ENCODE measurements at places on chromosomes 3 and 15.

DNA sequence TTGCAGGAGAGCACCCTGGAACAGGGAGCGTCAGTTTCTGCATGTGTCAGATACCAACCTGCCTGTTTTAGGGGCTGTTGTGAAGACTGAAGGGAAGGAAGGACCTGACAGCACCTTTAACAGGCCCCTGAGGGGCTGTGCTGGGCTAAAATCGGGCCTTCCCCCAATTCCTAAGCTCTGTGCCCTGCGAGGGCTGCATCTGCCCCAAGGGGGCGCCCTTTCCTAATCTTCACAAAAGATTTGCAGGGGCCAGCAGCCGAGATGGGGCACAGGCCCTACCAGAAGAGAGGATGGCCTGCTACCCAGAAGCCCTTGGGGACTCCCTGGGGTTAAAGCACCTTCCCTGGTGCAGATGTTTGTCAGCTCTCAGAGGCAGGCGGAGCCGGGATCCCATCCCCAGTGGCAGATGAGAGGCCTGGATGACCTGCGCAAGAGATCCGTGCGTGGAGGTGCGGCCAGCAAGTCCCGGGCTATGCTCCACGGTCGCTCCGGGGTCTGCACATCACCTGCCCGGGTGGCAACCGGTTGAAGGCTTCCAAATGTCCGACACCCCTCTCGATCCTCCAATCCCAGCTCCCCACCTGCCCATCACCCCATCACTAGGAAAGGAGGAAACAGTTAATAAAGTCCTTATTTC, 53.6 kb downstream of the RHCG start:
- DNase-seq = peak; percentile 7

DNA sequence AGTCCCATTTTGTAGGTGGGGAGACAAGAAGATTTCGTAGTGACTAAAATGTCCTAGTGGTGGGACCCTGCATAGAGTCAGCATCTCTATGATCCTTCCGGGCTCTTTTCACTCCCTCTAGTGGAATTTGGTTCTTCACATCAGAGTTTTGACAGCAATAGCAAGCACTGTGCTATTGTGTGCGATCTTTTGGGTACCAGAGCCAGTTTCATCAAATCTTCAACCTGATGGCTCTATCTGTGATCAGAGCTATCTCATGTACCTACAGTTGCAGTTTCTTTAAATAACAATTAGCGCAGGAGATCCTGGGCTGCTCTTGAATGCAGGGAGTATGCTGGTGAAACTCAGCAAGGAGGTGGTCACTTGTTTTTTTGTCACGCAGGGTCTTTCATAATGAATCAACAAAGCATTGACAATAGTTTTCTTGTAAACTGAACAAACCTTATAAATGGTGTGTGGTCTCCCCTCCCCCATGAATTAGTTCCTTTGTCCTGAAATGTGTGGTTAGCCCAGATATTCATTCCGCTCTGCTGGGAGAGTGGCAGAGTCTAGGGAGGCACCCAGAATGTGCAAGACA, 257.2 kb upstream of the SOX2 start:
- no peak for DNase-seq

DNA sequence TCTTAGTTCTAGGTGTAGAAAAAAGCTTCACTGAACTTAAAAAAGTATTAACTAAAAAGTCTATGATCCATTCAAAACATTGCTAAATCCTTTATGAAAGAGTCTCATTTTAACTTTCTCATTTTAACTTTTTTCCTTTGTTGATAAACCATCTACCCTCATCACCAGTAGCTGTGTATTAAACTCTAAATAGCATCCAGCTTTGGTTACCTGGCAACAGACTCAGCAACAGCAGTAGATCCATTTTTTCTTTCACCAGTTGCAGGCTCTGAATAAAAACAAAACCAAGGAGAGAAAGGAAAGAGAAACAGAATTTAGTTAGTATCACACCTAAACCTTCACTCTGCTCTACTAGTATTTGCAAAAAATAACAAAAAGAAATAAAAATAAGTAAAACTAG, 51.6 kb downstream of the TP53BP1 start:
- no peak for DNase-seq

- no peak for DNase-seq
These were observed 559.8 kb upstream of the CBLB start for GRCh38 chr3:106428565-106428994.

DNA sequence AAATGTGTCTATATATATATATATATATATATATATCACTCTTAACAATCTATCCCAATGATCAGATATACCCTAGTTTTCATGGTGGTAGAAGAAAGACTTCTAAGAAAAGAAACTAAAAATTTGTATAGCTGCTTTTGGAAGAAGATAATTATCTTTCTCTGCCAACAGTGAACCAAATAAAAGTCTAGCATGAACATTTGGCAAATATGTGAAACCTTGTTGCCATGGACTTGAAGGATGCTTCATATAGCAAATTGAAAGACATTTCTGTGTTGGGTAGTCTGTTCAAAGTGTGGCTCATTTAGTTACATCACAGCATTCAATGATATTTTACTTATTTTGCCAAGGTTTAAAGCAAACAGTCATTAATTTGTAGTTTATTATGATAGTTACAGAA, 219.9 kb upstream of the NECTIN3 start:
- no peak for DNase-seq

- DNase-seq = no peak
These were observed 12.4 kb downstream of the CACNA2D3 start for GRCh38 chr3:54134713-54135112.

- DNase-seq = peak; percentile 17
These were observed 87.4 kb downstream of the THSD4 start for GRCh38 chr15:71202712-71203111.

DNA sequence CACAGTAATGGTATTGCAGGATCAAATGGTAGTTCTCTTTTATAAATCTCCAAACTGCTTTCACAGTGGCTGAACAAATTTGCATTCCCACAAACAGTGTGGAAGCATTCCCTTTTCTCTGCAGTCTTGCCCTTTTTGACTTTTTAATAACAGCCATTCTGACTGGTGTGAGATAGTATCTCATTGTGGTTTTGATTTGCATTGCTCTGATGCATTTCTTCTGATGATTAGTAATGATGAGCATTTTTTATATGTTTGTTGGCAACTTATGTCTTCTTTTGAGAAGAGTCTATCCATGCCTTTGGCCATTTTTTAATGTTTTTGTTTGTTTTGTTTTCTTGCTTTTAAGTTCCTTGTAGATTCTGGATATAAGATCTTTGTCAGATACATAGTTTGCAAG, 316.1 kb upstream of the TMCO5A start:
- no peak for DNase-seq

DNA sequence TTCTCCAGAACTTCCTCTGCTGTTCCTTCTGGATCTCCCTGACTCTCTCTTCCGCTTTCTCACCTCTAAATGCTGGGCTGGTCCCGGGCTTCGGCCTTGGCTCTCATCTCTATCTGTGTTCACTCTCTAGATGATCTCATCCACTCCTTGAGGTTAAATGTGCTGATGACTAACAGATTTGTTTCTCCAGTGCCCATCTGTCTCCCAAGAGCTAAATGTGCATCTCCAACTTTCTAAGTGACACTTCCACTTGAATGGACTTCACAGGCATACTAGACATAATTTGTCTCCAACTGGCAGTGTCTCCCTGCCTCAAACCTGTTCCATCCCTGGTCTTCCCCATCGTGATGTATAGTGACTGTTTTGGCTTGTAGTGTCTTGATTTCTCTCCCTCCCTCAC, 95.3 kb downstream of the ITPR1 start:
- DNase-seq = no peak

DNA sequence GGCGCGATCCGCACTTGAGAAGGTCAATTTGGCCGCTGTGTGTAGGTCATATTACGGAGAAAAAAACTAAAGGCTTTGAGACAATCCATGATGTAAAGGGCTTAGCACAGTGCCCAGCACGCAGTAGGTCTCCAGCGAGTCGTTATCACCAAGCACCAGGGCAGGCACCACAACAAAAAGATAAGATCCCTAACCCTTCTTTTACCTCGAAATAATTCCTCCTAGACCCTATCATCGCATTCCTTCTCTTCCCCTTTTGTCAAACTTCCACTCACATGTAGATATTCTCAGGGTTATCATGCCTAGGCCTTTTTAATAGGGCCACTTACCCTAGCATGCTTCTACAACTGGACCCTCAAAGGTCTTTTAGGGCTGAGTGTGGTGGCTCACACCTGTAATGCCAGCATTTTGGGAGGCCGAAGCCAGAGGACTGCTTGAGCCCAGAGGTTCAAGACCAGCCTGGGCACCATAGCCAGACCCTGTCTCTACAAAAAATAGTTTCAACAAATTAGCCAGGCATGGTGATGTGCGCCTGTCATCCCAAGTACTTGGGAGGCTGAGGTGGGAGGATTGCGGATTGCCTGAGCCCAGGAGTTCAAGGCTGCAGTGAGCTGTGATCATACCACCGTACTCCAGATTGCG, 13.5 kb downstream of the ZNF774 start:
- DNase-seq = no peak

GRCh38 chr3:13324835-13325501, 95.2 kb downstream of the NUP210 start:
- no peak for DNase-seq

DNA sequence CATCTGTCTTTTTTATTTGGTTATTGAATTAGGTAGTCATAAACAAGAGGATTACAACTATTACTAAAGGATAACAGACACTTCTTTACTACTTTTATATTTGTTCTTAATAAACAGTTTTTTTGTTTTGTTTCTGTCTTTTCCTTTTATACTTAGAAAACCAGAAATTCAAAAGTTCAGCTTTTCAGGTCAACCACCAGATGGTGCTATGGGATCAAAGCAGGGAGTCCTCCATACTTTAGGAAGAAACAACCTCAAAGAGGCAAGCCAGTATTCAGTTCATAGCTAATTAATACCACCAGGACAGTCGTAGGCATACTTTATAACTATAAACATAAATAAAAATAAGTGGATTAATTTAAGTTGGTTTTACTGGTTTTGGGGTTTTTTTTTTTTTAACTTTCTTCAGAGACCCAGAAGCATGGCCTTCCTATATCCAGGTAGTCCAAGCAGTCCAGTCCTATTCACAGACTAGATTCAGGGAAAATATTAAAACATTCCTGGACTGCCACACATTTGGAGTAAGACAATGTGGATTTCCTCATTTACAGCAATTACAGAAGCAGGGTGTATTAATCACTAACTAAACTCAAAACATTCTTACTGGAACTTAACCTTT, 16.0 kb upstream of the EID1 start:
- peak; percentile 47 for DNase-seq

DNA sequence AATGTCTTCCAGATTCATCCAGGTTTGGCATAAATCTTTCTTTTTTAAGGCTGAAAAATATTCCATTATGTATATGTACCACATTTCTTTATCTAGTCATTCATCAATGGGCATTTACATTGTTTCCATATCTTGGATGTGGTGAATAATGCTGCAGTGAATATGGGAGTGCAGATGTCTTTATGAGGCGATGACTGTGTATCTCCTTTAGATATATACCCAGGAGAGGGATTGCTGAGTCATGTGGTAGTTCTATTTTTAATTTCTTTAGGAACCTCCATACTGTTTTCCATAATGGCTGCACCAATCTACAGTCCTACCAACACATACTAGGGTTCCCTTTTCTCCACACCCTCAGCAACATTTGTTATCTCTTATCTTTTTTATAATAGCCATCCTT, 96.3 kb downstream of the LRRC28 start:
- DNase-seq = no peak

- DNase-seq = no peak
These were observed 3.9 kb upstream of the RBSN start for GRCh38 chr3:15102836-15103235.

- DNase-seq = no peak
These were observed 268.0 kb upstream of the ARHGEF26 start for GRCh38 chr3:153853163-153853562.

GRCh38 chr15:31357148-31357547, 30.5 kb downstream of the KLF13 start:
- DNase-seq = no peak

- no peak for DNase-seq
These were observed 263.3 kb downstream of the ABHD5 start for GRCh38 chr3:43953814-43954692.

All from SHP77 treated with DMSO at 0.1 percent for 48 hours (cell line).